ENCODE measurements at places on chromosomes 7 and 10.

DNA sequence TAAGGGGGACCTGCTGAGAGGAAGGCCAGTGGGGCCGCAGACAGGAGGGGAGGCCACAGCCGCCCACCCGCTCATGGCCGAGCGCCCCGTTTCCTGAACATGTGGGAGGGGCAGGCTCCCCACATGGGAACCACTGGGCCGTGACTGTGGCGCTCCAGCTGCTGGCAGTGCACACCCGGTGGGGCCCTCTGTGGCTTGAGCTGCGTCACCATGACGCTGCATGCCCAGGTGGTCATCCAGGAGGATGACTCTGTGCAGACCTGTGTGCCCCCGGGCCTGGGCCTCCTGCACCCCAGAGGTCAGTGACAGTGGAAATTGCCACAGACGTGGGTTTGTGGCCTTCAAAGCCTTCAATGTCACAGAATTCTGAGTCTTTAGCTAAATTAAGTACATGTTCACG is 85.1 kb downstream of the MGMT start:
- DNase-seq = no peak

GRCh38 chr10:94416896-94417295 is 14.6 kb downstream of the TBC1D12 start:
- DNase-seq = no peak

DNA sequence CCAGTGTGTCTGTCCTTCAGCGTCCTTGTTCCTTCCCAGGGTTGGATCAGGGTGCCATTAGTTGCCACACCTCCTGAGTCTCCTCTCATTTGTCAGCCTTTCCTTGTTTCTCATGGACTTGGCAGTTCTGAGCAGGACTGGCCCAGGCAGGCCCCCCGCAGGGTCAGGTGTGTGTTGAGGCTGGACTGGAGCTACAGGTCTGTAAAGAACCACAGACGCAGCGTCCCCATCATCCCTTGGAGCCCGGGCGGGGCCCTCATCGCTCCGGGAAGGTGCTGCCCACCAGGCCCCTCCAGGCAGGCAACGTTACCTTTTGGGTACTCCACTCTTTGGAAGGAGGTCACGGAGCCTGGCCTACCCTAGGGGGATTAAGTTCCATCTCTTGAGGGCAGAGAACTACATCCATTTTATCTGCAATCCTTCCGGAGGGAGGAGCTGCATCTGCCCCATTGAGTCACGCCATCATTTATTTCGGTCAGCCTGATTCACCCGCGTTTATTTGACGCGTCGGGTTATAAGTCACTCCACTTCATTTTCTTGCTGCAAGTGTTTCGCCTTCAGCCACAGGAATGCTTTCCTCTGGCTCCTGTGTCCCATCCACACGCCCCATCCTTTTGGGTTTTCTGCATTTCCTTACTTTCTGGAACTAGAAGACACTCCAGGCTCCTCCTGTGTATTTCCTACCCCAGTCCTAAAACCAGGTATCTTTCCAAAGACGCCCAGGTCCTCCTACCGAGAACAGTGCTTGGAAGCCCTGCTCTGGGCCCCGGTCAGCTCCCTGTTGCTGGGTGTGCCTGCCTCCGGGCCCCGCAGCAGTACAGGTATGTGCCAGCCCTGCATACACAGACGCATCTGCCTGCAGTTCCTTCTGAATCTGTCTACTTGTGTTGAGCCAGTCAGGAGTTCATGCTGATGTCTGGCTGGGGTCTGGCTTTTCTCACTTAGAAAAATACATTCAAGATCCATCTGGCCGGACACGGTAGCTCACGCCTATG is 141.9 kb downstream of the MAD1L1 start:
- DNase-seq = no peak

DNA sequence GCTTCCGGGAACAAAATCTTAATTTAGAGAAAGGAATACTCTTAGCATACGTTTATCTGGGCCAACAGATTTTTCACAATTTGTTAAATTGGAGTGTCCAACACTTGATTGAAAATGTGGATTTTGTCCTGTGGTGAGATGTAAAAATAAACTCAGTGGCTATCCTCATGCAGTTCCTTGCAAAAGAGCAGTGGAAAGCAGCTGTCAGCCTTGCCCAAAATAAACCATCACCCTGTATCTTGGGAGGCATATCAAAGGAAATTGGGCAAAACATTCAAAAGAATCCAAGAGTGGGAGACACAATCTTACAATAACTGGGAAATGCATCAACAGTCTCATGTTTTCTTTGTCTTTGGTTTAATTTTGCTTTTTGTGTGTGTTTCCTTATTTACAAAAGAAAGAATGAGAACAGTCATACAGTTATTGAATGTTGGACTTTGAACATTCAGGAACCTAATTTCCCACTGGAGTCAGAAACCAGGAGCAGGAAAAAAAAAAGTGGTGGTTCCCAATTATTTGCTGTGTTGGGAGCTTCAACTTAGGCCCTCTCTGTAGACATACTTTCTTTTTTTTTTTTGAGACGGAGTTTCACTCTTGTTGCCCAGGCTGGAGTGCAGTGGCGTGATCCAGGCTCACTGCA is 44.4 kb upstream of the DGKI start:
- DNase-seq = no peak

DNA sequence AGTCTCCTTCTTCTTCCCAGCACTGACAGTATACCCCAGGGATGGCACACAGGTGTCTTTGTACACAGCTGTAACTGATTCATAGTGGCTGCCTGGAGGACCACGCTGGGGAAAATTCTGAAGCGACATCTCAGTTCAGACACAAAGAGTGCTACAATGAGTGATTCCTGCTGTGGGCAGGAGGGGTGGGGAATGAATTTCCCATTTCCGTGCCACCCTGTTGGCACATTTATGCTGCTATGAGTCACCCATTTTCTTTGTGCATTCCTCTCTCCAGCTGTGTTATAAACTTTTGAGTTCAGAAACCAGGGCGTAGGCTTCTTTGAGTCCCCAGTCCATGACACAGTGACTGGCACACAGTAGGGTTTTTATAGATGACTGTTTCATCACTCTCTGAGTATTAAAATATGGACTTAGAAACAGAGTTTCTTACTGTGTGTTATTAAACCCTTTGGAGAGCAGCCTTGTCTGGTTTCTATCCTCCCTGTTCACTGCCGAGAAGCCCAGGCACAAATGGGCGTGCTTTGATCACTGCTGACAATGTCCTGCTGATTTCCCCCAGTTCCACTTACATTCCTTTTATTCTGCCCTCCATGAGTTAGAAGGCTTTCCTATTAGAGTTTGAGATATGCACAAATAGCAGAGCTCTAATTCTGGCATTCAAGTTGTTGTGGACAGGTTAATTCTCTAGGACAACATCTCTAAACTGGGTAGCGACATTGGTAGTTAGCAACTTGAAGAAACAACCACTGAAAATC is 24.0 kb upstream of the NPS start:
- DNase-seq = no peak

DNA sequence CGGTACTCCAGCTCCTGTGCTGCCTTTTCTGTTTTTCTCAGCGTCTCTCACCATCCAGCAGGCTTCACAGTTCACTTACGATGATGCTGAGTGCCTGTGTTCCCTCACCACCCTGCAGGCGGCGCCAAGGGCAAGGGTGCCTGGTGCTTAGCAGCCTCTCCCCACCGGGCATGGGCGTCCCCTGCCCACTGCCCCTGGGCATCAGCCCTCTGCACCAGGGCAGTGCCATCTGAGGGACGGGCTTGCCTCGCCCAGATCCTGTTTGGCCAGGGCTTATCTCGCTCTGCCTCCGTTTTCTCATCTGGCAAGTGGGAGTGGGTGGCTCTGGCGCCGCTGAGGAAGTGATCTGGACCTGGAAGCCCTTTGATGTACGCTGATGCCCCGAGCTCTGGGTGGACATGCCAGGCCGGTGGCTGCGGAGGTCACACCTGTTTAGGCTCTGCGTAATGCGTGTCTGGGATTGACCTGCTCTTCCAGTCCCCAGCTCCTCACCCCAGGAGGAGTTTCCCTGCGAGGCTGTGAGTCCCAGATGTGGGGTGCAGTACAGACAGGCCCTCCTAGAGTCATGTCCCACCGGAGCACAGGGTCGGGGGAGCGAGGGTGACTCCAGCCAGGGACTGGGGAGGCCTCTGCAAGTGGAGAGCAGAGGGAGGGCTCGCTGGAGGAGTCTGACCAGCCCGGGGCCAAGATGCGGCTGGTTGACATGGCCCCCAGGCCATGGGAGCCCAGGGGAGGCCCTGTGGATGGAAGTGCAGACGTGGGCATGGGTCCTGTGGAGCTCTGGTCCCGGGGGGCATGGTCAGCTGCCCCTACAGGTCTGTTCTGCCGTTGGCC is 11.8 kb downstream of the TTYH3 start:
- DNase-seq = no peak

- DNase-seq = no peak
Measured at GRCh38 chr7:148222721-148223120, 367.8 kb upstream of the C7orf33 start.

- no peak for DNase-seq
Measured at GRCh38 chr7:1555046-1555812, 776 bp downstream of the TMEM184A start.

DNA sequence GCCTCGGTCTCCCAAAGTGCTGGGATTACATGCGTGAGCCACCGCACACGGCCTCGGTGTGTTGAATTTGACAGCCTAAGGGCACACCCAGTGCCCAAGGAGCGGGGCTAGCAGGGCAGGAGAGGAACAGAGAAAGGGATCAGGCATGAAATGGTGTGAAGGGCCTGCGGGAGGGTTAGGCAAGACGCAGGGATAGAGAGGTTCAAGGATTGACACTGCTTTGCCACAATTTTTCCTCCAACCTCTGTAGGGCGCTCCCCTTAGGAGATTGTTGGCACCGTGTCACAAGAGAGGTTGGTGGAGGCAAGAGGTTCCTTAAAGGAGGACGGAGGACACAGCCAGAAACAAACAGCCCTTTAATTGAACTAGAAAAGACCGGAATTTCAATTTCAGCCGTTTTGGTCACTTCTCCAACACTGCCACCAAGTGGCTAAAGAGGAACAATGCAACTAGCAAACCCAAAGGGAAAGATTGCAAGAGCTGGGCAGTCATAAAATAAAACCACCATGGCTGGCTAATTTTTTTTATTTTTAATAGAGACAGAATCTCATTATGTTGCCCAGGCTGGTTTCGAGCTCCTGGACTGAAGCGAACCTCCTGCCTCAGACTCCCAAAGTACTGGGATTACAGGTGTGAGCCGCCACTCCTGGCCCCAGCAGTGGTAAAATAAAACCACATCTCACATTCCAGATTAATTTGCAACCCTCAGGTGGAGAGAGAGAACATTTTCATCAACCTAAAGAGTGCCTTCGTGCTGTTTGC is 6.9 kb upstream of the CREB3L2 start:
- no peak for DNase-seq

DNA sequence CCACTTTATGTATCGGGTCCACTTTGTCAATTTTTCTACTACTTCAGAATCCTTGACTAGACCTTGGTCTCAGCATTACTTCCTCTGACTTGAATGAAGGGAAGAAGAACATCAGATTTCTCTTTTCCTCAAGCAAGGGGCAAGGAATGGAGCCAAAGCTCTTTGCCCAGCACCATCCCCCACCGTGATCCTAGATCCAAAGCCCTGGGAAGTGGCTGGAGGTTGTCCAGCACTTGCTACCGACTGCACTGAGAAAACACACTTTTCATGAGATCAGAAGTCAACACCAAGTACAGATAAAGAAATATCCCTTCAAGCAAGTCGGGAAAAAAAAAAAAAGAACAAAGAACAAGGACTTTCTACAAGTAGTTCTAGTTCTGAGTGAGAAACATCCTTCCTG is 102.1 kb upstream of the DDC start:
- no peak for DNase-seq

- DNase-seq = no peak
Measured at GRCh38 chr7:34315032-34315431, 343.0 kb upstream of the NPSR1 start.

GRCh38 chr7:77553123-77553522 is 16.0 kb downstream of the PTPN12 start:
- DNase-seq = no peak

DNA sequence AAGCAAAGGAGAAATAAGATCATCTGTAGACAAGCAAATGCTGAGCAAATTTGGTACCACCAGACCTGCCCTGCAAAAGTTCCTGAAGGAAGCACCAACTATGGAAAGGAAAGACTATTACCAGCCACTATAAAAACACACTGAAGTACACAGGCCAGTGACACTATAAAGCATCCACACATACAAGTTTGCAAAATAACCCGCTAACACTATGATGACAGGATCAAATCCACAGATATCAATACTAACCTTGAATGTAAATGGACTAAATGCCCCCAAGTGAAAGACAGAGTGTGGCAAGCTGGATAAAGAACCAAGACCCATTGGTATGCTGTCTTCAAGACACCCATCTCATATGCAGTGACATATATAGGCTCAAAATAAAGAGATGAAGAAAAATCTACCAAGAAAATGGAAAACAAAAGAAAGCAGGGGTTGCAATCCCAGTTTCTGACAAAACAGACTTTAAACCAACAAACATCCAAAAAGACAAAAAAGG is 18.2 kb upstream of the PDK4 start:
- no peak for DNase-seq

DNA sequence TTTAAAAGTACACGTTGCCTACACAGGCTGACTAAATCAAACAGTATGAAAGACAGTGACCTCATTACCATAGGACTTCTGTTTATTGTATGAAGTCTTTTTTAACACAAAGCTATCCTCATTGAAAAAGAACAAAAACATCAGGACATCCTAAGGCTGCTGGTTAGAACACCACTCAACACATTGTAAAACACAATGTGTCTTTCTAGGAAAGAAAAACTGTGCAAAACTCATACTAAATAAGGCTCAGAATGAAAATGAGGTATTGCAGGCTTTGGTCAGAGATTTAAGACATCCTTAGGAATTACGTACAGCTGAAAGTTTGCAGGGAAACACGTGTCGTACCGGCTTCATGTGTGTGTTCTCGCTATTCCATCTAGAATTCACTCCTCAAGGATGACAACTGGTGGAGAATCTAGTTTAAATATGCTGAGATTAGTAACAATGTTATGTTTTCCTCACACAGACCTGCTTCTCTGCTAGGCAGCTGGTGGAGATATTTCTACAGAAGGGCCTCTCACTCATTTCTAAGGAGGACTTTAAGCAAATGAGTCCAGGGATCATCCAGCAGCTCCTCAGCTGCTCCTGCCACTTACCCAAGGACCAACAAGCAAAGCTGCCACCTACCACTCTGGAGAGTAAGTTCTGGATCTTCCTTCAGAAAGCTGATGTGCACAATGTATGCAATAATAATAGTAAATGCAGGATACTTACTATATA is 29.3 kb downstream of the SLC39A12 start:
- no peak for DNase-seq

All from stimulated activated CD4-positive, alpha-beta T cell treated with anti-CD3 and anti-CD28 coated beads, TNF-alpha, amount 100 ng/mL, for 48 hours (primary cell).